ENCODE measurements at places on chromosomes 5 and 9. TPM values are rescaled to one million over a fixed set of nuclear protein-coding genes. Genes with fewer than 3 reads are reported as not detected.

TMCO6 gene
- 30.5 TPM for total RNA-seq

NOP16 gene
- 46.3 TPM for total RNA-seq

GRCh38 chr5:61991866-61992265 lies 314.1 kb upstream of the KIF2A start:
- DNase-seq: no peak

DNA sequence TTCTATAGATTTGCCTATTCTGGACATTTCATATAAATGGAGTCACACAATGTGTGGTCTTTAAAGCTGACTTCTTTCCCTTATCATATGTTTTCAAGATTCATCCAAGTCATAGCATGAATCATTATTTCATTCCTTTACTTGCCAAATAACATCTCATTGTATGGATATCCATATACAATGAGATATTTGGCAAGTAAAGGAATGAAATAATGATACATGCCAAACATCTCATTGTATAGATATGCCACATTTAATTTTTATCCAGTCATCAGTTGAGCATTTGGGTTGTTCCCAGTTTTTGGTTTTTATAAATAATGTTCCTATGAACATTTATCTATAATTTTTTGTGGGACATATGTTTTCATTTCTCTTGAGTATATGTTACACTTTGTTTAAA lies 20.5 kb upstream of the OR2K2 start:
- DNase-seq: no peak

GRCh38 chr9:124688238-124688904 lies 82.7 kb downstream of the NR6A1 start:
- no peak for DNase-seq

Data from activated CD8-positive, alpha-beta T cell treated with anti-CD3 and anti-CD28 coated beads, Interleukin-2, amount 10 ng/mL, durations not matched to agents 7 days and 5 days (primary cell).